H54 (cell line): ENCODE measurements at places on chromosomes 7 and 10.
A peak's percentile ranks its signal among the peaks of the same experiment; 100 is the strongest.

DNA sequence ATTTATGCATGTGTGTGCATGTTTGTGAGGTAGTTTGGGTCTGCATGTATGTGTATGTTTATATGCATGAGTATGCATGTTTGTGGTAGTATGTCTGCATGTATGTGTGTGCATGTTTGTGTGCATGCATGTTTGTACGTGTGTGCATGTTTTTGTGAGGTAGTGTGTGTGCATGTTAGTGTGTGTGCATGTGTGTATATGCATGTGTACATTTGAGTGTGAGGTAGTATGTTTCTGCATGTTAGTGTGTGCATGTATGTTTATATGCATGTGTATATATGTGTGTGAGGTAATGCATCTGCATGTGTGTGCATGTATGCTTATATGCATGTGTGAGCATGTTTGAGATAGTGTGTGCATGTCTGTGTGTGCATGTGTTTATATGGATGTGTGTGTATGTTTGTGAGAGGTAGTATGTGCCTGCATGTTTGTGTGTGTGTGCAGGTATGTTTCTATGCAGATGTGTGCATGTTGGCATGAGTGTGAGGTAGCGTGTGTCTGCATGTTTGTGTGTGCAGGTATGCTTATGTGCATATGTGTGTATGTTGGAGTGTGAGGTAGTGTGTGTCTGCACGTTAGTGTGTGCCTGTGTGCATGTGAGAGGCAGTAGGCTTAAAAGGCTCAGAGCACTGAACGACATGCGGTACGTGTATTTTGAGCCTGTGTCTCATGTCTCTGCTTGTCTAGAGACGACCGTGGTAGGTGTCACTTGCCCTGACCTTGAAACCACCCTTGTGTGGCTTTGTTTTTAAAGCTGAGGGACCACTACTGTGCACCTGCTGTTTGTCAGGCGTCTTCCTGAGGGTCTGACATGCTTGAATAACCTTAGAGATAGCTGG lies 43.7 kb downstream of the PFKP start:
- no peak for DNase-seq

- no peak for DNase-seq
These were observed 333.9 kb upstream of the GLI3 start for GRCh38 chr7:42570944-42571343.

DNA sequence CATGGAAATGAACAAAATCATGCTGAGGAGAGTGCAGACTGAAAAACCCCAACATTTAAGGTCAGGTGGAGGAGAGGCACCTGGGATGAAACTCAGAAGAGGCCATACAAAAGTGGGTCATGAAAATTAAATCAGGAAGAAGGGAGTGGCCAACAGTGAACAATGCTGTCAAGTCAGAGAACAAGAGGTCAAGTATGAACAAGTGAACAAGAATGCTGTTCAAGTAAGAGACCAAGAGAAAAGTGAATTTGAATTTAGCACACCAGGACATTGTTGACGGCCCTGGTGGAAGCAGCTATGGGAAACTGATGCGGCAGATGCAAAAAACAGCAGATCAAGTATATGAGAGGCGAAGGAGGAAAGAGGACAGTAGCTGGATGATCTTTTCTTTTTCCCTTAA lies 7.9 kb downstream of the CEP41 start:
- no peak for DNase-seq

GRCh38 chr7:121676168-121676567 lies 196.8 kb upstream of the PTPRZ1 start:
- no peak for DNase-seq

GRCh38 chr10:18659819-18660535 lies 746 bp downstream of the ARL5B start:
- no peak for DNase-seq

GRCh38 chr10:18449611-18450026 lies 201.8 kb downstream of the NSUN6 start:
- DNase-seq = no peak

DNA sequence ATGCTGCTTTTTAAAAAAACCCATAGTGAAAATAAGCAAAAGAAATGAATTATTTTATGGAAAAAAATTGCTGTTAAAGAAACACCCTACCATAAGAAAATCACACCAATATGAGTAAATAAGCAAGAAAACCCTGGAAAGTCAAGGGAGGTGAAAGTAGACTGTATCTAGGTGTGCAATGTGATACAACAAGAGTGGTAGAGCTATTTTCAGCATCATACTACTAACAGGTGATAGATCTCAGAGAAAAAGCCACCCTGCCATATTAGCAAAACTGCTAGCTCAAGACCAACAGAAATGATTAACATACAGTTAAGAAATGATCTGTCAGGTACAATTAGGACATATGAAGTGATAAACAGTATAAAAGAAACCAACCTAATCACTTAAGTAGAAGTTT lies 54.8 kb downstream of the UBE2H start:
- no peak for DNase-seq

DNA sequence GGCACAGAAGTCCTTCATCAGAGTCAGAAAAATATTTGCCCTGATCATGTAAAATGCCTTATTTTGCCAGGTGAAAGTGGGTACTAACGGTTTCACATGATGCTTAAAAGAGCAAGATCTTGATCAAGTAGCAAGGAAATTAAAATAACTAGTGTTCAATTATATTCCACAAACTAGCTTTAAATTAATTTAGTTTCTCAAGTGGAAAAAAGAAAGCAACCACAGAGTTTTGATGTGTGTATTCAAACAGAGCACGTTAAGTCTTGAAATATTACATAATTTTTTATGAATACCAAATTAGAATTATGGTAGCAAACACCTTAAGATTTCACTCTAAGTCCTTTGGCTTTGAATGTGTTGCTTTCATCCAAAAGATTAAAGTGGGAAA lies 47.3 kb downstream of the PIP4K2A start:
- no peak for DNase-seq

- no peak for DNase-seq
These were observed 56.4 kb upstream of the HABP2 start for GRCh38 chr10:113496111-113497109.

DNA sequence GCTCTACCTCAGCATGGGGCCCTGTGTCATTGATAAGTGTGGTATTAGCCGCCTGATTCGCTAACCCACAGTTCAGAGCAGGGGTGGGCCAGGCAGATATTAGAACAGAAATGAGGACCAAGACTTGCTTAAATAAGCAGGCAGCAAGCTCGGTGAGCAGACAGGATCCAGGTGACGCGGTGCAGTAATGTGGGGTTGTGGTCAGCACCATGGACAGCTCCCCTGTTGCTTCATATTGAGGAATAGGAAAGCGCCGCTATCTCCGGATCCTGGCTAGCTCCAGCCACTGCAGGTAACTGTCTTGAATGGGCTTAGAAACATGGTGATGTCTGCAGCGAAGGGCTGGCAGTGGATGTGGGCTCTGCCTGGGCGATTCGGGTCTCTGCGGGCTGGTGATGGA lies 51.3 kb upstream of the GPR26 start:
- peak; percentile 14 for DNase-seq

DNA sequence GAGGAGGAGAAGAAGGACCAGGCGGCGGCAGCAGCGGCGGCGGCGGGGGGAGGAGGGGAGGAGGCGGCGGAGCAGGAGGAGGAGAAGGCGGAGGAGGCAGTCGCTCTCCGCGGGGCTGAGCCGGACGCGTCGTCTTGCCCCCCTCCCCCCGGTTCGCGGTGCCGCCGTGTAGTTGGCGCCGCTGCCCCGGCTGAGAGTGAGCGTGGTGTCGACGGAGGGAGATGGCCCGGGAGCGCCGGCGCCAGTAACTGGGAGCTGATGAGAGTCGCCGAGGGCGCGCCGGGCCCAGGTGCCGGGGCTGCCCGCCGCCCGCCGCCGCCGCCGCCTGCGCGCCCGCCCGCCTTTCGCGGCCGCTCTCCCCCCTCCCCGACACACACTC lies 257 bp downstream of the WAC start:
- peak; percentile 13 for DNase-seq

GRCh38 chr7:18200266-18200665 lies 172.6 kb upstream of the PRPS1L1 start:
- DNase-seq = no peak

DNA sequence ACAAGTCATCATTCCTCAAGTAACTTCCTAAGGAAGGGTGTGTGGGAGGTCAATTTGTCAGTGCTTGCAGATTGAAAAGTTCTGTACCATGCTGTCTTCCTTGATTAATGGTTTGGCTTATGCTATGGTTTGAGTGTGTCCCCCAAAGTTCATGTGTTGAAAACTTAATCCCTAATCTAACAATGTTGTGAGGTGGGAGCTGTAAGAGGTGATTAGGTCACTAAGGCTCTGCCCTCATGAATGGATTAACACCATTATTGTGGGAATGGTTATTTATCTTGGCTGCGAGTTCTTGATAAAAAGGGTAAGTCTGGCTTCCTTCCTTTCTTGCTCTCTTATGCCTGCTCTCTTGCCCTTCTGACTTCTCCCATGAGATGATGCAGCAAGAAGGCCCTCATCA lies 29.3 kb upstream of the TMEM229A start:
- no peak for DNase-seq

GRCh38 chr10:28913436-28914237 lies 236.3 kb downstream of the BAMBI start:
- no peak for DNase-seq
